ENCODE measurements at places on chromosomes 16 and 17.

- no peak for DNase-seq
Measured at GRCh38 chr16:11534262-11534661, 52.5 kb downstream of the LITAF start.

- DNase-seq, result no peak
Measured at GRCh38 chr16:48235058-48235555, 9.0 kb upstream of the LONP2 start.

DNA sequence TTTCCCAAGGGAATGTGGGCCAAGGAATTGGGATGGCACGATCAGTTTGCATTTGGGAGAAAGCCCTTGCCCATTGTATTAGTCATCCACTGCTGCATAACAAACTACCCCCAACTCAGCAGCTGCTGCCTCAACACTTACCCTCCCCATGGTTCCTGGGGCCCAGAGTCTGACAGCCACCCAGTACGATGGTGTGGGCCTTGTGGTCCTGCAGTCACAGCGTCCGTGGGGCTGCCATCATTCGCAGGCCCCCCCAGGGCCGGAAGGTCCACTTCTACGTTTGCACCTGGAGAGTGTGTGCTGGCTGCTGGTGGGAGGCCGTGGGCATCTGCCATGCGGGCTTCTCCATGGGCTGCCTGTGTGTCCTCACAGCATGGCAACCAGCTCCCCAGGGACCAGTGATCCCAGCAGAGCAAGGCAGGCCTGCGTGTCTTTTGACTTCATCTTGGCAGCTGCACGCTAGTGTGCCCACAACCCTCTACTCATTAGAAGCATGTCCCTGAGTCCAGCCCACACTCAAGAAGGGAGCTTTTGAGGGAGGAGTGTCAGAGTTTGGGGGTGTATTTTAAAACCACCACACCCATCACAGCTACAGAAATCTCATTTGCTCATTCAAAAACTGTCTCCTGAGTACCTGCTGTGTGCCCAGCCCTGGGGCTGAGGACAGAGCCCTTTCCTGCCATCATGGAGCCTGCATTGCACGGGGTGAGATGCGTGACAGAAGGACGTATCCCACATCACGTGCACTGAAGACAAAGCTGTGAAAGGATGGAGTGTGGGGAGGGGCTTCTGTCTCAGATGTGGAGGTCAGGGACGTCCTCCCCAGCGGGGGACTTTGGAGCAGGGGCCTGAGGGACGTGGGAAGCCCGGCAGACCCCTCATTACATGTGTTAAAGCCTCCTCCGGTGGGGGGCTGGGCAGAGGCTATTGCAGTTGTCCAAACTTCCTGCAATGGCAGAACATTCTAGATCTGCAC, 185.0 kb upstream of the ZNF469 start:
- no peak for DNase-seq

DNA sequence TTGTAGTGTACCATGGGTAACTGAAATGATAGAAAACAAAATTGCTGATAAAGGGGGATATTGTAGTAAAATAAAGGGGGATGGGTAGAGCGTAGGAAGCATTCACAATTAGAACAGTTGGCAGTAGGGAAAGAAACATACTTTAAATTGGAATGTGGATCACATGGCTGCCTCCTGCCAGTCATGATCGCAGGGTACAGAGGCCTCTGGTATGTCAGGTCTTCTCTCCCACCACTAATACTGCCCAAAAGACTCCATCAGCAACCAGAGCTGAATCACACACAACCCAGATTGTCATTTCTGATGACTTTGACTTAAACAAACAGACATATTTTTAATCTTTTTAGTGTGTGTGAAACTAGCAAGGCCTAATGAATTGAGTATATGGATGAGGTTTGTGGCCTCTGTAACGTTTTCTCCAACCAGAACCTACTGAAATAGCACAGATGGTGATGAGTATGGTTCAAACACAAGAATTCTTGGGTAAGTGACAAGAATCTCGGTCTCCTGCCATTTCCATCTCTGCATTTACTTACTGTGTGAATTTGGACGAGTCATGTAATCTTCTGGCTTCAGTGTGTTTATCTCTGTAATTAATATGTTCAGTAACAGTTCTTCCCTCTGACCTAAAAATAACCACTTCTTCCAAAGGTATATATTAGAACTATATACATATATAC, 112.6 kb downstream of the USP22 start:
- no peak for DNase-seq

- DNase-seq, result no peak
Measured at GRCh38 chr16:12582696-12583095, 221.0 kb downstream of the CPPED1 start.

GRCh38 chr16:10964891-10965326, 20.5 kb downstream of the CLEC16A start:
- peak; percentile 22 for DNase-seq

GRCh38 chr17:76085731-76086366, 6.9 kb downstream of the ZACN start:
- DNase-seq, result no peak

DNA sequence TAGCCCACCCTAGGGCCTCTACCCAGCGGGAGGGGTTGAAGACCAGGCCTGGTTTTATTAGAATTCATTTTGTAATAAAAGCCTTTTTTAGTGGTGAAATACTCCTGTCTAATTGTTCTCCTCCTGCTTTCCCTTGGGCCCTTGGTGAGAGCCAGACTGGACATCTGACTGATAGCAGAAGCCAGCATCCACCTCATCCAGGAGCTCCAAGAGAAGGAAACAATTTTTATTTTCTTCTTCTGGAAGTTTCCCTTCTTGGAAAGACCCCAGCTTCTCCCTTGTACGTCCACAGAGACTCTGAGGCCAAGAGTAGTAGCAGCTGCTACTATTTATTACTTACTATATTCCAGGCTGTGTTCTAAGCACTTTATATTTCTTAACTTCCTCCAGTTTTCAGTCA, 4.0 kb upstream of the PHKG2 start:
- DNase-seq, result no peak

GRCh38 chr16:16798504-16798903, 419.6 kb downstream of the NPIPA7 start:
- DNase-seq, result no peak

GRCh38 chr17:10127819-10128425, 70.5 kb downstream of the GAS7 start:
- no peak for DNase-seq

Measured in effector memory CD8-positive, alpha-beta T cell (primary cell).